ENCODE measurements at places on chromosomes 11 and 22. TPM values are rescaled to one million over a fixed set of nuclear protein-coding genes. Genes with fewer than 3 reads are reported as not detected.

- no peak for DNase-seq
Observed at GRCh38 chr22:45628515-45628914, 43.1 kb upstream of the ATXN10 start.

DNA sequence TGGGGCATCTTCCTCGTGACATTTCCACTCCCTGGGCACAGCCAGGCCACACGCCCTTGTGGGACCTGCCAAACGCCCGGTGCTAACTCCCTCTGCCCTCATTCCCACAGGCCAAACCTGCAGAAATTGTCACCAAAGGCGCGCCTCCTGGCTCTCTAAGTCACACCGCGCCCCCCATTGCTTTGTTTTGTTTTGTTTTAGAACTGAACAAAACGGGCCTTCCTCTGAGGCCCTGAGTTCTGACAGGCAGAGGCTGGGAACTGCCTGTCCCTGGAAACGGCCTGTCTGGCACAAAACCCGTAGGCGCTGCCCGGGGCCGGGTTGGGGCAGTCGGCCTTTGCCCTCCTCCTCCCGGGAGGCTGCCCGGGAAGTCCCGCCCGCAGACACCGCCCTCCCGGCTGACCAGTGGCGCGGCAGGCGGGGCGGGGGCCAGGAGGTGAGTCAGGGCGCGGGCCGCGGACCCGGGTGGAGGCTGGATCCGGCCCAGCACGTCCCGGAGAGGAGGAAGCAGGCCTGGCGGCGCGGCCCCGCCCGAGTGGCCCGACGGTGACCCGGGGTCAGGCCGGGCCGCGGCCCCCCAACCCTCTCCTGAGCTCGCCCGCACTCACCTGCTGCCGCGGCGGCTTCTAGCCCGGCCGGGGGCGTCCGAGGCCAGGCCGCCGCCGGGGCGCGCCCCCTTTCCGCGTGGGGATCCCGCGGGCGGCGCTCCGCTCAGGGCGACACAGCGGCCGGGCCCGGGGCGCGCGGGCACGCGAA, 465 bp downstream of the SUN2 start:
- peak; percentile 14 for DNase-seq

DNA sequence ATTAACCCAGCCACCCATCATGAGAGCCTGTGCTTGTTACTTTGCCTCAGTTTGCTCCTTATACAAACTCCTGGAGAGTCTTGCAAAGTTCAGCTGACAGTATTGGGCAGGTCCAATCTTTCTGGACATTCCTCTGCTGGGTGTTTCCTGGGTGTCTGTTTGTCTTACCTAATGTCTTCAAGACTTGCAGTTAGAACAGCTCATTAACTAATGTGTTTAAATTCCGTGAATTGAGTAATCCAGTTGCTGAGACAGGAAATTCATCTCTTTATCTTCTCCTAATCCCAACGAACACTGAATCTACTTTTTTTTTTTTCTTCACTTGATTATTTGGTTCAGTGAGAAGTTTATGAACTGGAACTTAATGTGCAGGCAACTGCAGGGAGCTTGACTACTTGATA, 20.6 kb downstream of the BCO2 start:
- peak; percentile 65 for DNase-seq

GRCh38 chr11:737366-737765, 9.9 kb upstream of the TALDO1 start:
- DNase-seq = no peak

DNA sequence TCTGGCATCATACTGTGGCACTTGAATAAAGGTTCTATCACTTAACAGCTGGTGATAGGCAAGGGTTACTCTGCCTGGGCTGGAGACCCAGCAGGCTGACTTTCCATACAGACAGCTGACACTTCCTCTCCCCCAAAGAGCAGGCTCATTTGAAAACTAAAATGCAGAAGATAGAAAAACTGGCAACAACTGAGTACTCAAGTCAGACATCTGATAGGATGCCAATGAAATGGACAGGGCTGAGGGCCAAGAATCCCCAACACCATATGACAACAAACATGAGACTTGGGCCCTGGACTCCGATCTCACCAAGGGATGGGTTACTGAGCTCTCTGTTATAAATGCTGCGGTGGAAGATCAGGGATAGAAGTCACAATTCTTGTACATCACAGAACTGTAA, 237.2 kb downstream of the LRRC4C start:
- DNase-seq = no peak

GRCh38 chr22:26718905-26719304, 61.5 kb downstream of the MIAT start:
- DNase-seq = peak; percentile 22

DNA sequence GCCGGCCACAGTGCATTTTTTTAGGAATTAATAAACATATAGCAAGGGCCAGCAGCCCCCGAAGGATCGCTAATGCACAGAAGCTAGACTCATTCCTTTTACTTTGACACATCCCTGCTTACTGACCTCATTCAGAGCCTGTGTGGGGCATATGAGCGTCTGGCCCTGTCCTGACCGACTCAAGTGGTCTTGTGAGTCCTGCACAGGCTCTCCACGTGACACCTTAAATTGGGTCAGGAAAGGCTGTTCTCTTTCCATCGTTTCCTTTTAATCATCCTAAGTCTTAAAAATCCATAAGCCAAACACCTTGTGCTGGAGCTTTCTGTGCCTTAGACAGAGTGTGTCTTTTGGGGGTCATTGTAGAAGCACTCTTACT, 18.6 kb downstream of the SDHAF2 start:
- DNase-seq = no peak

DNA sequence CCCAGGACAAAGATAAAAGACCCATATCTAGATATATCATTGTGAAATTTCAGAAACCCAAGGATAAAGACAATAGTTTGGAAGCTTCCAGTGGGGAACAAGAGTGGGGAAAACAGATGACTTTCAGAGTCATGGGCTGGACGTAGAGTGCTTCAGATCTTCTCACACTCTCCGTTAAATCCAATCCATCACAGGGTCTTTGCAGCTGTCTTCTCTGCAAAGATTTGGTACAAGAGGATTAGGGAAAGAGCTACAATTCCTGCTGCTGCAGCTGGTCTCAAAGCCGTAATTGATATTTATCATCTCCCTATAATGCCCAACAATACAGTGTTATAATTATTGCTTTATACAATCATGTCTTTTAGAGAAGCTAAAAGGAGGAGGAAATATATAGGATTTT, 63.4 kb upstream of the CLPB start:
- no peak for DNase-seq

DNA sequence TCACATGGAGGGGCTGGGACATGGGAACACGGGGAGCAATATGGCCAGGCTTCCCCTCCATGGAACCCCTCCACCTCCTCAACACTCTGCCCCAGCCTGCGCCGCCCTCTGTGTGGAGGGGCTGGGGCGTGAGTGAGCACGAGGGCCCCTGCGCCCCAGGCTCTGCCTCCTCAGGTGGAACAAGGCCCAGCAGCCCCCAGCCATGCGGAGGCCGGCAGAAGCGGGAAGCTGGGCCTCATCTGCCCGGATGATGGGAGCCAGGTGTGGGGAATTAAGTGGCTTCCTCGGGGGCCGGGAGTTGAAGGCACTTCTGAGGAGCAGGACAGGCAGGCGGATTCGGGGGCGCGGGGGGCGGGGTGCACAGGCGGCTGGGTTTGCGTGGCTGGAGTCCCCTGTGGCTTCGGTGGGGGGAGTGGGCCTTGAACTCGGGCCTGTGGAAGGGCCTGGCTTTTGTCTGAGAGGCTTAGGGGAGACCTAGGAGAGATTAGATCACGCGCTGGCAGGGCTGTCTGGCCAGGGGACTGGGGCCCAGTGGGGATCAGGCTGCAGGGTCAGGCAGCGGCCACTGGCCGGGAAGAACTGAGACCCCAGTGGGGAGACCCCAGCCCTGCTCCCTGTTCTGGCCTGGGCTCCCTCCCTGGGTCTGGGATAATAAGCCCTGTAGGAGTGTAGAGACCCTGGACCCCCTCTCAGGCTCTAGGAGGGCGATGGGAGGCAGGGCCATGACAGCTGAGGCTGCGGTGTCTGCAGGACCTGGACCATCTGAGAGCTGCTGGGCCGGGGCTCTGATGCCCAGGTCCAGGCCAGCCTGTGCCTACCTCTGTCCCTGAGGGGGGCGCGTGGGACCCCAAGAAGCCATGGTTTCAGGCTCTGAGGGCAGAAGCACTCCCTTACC, 13.3 kb downstream of the PRR33 start:
- DNase-seq = no peak

- no peak for DNase-seq
Observed at GRCh38 chr22:44847892-44848291, 95.5 kb downstream of the ARHGAP8 start.

- DNase-seq = no peak
Observed at GRCh38 chr22:42376711-42377554, 55.3 kb downstream of the NFAM1 start.

DNA sequence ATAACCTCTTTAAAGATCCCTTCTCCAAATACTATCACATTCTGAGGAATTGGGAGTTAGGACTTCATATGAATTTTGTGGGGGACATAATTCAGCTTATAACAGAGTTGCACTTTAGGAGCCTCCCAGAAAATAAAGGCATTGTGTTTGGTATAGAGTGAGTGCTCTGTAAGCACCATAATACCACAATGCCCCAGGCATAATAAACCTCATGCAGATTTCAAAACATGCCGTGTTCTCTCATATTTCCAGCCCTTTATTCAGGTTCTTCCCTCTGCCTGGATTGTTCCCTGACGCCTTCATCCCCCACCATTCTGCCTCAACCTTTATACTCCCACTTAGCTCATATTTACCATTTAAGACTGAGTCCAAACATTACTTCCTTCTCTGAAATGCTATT, 398.8 kb upstream of the FAT3 start:
- peak; percentile 8 for DNase-seq

GRCh38 chr11:46490666-46491065, 99.1 kb upstream of the CHRM4 start:
- peak; percentile 46 for DNase-seq

DNA sequence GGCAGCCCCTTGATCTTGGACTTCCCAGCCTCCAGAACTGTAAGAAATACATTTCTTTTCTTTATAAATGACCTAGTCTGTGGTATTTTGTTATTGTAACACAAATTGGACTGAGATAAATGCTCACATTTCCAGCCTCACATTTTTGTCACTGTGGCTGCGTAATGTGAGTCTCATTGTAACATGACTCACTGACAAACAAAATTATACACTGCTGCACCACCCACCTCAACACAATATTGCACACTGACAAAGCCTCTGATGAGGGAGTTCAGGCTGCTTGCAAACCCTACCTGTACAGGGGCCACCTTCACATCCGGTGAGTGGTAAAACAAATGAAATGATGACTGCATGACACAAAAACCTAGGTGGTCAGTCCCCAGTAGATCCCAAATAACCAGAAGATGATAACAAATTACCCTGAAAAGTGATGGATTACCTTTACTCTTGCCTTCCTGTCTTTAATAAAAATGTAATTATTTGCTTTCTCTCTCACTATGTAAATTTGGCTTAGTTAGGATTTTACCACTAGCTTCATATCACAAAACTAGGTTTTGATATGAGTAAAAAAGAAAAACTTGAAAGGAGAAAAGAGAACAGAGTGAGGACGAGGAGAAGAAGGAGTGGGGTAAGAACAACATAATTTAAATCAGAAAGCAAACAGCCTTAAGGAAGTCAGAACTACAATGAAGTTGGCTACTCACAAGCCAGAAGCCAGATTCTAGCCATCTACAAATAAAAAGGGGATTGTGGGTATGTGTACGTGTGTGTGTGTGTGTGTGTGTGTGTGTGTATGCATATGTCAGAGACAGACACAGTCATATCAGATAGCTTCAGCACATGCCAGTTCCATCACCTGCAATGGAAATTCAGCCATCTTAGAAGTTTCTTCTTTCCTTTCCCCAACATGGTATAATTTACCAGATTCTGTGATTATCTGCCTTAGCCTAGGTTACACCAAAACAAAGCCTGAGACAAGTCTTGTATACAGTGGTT, 53.4 kb upstream of the SESN3 start:
- DNase-seq = no peak

DNA sequence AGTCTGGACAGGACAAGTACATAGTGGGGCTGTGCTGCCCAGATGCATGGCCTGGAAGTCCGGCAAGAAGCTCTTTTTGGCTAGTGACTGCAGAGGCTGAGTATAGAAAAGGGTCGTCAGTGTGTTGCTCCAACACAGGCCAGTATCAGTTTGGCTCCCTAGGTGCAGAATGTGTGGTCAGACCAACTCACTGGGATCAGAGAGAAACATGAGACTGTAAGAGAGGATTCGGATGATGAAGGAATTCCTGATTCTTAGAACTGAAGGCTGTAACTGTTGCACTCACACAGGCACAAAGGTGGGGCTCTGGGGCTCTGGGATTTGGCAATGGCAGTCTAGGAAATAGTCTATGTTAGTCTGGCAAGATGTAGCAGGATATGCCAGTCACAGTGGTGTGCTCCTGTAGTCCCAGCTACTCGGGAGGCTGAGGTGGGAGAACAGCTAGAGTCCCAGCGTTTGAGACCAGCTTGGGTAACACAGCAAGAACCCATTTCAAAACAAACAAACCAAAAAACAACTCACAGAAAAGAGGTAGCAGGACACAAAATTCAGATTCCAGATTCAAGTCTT, 11.1 kb upstream of the UPB1 start:
- DNase-seq = no peak

DNA sequence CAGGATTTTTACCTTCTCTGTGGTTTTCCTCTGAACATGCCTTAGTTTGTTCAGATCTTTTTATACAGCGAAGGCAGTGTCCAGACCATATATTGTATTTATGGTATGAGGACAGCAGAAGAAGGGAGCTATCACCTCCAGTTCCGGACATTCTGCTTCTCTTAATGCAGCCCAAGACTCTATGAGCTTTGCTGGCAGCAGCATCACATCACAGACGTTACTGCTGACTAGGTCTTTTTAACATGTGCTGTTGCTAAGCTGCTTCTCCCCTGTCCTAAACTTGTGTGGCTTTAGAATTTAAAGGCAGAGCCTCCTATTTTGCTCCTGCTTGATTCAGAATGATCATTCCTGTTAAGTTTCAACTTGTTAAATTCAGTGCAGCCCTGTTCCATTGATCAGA, 13.4 kb downstream of the MICAL2 start:
- no peak for DNase-seq

GRCh38 chr22:44929359-44930015, 80.3 kb downstream of the PHF21B start:
- DNase-seq = no peak

GRCh38 chr22:29520851-29521250, 32.7 kb downstream of the THOC5 start:
- no peak for DNase-seq

- DNase-seq = no peak
Observed at GRCh38 chr11:126088999-126089398, 26.3 kb upstream of the CDON start.

Gene TMPRSS6
- not detected for total RNA-seq

Gene EHF
- total RNA-seq = 97.2 TPM

Gene MPPED2
- total RNA-seq = not detected

Gene RPS25
- 864 TPM for total RNA-seq

Gene MUC5AC
- not detected for total RNA-seq

Gene TRPM5
- not detected for total RNA-seq

Gene APOL5
- not detected for total RNA-seq

Gene GNAZ
- 0.27 TPM for total RNA-seq

Gene ZW10
- total RNA-seq = 28.9 TPM

Measured in foreskin keratinocyte (primary cell).